ENCODE measurements at places on chromosomes 12 and 14.

DNA sequence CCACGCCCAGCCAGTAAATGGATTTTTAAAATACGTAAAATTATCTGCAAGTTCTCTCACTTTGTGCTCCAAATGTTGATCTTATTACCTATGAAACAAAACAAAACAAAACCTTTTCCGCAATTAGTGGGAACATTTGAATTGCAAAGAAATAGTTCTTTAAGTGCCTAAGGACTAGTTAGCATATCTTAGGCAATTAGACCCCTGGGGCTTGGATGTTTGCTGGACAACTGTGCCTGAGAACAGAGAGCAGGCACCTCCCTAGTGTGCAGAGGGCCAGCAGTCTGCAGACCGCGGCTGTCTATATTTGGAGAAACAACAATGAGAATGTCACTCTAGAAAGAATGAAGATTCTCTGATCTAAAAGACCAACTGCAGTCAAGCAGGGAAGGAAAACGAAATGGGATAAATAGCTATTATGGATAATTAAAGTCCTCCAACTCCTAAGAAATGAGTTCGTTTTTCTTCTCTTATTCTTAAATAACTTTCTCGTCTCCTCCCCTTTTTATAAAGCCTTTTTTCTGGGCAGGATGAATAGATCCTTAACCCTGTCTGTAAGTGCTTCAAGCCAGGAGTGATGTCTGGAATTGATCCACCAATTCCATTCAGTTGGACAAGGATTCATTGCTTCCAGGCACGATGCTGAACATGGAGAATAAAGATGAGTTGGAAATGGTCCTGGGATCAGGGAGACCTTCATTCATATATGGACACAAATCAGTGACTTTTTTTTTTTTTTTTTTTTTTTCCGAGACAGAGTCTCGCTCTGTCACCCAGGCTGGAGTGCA, 16.2 kb downstream of the SLC17A8 start:
- DNase-seq, result no peak

DNA sequence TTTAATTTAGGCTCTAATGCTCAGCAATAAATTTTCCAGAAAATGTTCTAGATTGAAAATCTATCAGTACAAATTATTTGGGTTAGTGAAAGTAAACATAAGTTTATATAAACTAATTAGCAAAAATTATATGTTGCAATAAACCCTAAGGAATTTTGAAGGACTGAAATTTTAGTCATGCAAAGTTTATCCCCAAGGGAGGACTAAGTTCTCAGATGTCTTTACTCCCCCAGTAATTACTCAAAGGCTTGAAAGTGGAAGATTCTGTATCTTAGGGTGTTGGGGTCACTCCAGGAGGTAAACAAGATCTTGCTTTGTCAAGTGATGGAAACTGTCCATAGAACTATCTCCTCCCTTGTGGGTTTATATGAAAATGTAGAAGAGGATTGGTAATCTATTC, 183.7 kb downstream of the AKAP6 start:
- DNase-seq, result no peak

- DNase-seq, result no peak
Measured at GRCh38 chr14:85617791-85618190, 87.8 kb downstream of the FLRT2 start.

- no peak for DNase-seq
Measured at GRCh38 chr14:58954901-58955861, 233.3 kb upstream of the DAAM1 start.

GRCh38 chr12:127943481-127944210, 323.3 kb upstream of the TMEM132C start:
- no peak for DNase-seq

DNA sequence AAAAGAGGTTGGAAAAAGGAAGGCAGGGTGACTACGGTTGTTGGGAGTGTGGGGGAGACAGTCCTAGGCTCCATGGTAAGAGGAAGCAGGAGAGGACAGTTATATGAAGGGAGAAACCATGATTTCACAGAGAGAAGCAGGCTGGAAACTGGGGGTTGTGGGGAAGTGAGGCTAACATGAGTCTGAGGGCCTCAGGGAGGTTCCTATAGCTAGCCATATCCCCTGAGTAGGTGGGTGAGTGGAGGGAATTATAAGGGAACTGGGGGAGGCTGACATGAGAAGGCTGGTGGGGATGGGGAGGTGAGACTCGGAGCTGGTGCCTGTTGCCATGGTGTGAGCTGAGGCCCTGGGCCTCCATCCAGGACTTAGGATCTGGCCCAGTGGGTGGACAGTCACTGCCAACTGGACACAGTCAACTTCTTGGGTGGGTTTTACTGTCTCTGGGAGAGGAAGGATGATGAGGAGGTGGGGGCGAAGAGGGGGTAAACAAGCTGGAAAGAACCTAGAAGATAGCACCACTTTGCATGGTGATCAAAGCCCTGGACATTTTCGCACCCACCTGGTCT, 1.4 kb downstream of the RNASE13 start:
- DNase-seq, result no peak
